ENCODE measurements at places on chromosomes 1 and 21.

- DNase-seq: no peak
Measured at GRCh38 chr1:106603616-106604015, 452.9 kb upstream of the PRMT6 start.

- no peak for DNase-seq
Measured at GRCh38 chr1:226365831-226366231, 42.1 kb downstream of the PARP1 start.

GRCh38 chr21:33315946-33316710 is 8.6 kb upstream of the IFNAR1 start:
- DNase-seq: no peak

- DNase-seq: no peak
Measured at GRCh38 chr1:221756830-221757551, 15.1 kb upstream of the DUSP10 start.
